ENCODE measurements at places on chromosomes 3 and 15.

- DNase-seq = no peak
Measured at GRCh38 chr3:156749244-156749643, 74.9 kb downstream of the TIPARP start.

DNA sequence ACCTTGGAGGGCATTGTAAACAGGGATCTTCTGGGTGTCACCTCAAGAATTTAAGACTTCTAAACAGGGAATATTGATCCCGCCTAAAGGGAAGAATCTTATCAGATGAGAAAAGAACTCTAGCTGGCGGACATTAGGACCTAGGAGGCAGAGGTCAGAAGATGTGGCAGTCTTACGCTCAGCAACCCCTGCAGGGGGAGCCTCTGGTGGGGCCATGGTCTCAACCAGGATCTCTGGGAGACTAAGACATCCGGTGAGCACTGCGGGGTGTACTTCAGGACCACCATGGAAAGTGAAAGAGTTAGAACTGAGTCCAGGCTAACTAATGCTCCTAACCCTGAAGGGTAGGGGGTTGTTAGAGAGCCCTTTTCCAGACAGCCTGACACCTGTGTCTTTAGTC lies 295.2 kb downstream of the VGLL3 start:
- DNase-seq = no peak

- DNase-seq = no peak
Measured at GRCh38 chr3:163562625-163563024, 1515.7 kb downstream of the SI start.

DNA sequence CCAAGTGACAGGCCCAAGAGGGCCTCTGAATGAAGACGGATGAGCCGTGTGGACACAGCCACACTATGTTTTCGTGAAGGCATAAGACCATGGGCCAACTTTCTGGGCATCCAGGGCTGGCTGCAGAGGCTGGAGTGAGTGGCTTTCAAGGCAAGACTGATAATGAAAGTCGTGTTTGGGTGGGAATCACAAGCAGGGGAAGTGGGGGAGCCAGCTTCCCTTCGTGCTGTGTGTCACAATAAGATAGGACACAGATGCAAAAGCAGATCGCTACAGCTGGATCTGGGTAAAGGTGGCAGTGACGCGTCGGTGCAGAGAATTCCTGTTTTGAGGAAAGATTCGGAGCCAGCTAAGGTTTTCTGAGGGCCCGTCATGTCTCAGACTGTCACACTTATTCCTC lies 309.8 kb upstream of the CTDSPL start:
- no peak for DNase-seq

DNA sequence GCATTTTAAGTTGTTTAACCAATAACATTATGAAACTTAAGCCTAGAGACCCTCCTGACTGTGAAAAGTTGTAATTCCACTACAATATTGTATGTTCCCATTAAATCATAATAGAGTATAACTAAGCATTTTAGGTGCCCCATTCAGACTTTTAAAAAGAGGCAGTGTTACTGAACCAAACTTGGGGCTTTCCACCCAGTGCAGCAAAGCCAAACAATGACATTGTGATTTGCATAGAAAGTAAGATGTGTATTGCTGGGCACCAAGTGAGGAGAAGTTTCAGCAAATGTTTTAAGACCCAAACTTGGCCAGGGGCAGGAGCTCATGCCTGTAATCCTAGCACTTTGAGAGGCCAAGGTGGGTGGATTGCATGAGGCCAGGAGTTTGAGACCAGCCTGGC lies 706.2 kb downstream of the GRM7 start:
- DNase-seq = no peak

- no peak for DNase-seq
Measured at GRCh38 chr3:108136561-108137459, 46.0 kb upstream of the CD47 start.

DNA sequence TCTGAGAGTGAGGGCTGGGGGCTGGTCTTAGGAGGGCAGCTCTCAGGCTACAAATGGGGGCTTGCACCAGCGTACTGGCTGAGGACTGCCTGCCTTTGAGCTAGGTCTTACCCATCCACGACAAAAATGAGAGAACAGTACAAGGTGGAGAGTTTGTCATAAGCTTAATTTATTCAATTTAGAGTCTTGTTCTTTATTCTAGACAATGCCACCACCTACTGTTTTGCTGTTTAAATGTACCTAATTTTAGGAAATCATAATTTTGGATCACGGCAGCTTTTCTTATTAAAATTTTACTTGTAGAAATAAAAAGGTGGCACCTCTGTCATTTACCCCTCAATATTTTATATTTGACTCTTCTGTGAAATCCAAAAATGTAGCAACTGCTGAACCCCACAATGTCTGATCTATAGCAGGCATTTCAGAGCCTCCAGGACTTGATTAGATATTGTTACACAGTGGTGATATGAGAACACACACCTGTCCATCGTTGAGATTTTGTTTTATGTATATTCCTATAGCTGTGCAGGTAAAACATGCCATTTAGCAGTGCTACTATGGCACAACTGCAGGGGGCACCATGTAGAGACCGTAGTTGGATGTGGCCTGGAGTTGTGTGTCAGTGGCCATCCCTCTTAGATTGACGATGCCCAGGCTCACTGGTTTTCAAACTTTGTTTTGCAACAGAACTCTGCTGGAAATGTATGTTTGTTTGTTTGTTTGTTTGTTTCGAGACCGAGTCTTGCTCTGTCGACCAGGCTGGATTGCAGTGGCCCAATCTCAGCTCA lies 88.6 kb downstream of the SLCO3A1 start:
- DNase-seq = no peak

DNA sequence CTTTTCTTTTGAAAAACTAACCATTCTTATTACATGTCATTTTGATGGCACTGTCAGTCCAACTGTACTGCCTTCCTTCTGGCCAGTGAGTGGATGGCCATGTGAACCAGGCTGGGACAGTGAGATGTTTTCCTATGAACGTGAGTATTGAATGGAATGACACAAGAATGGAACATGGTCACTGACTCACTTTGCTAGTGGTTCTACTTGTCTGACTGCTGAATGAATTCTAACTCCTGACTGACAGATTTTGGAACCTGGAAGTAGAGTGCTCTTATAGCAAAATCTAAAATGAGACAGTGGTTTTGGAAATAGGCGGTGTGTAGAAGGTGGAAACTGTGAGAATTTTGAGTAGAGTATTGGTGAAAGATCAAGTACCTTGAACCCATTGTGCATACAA lies 606.9 kb upstream of the KCNMB2 start:
- DNase-seq = no peak

DNA sequence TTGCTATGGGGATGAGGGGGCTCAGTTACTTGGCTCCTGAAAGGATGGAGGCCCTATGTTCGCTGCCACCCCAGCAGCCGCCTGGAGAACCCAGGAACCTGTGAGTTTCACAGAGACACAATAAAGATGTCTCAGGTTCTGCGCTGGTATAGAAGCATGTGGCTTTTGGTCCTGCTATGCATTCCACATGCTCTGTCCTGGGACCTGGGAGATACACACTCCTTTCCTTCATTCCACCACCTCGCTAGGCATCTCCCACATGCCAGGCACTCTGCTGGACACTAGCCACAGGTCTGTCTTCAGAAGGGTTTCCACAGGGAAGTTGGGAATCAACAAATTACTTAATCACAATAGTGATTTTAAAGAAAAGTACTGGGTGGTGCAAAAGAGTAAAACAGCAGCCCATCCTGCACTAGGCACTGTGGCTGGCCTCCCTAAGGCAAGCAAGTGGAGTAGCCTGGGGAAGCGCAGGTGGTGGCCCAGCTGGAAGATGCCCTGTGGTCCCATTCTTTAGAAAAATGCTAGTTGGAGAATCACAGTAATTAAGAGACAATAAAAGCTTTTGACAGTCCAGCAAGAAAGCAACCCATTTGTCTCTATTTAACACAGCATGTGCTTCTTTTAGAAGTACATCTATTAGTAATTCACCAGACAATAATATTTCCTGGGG lies 408.9 kb upstream of the WNT5A start:
- no peak for DNase-seq

DNA sequence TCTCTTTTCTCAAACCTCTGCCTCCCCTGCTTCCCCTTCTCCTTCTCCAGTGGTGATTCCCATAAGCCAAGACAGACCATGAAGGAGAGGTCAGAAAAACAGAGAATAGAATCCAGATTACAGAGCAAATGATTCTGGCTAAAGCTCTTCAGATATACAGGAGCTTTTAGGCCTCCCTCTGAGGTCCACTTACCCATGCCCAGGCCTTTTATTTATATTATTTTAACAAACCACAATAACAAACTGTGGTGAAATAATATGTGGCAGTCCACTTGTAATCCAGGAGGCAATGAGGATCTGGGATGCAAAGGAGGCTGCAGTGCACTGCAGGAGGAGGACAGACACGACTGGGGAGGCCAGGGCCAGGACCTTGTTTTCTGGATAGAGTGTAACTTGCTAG lies 104.1 kb downstream of the STAC start:
- DNase-seq = no peak

- DNase-seq = no peak
Measured at GRCh38 chr15:62873203-62873602, 169.3 kb upstream of the TPM1 start.

GRCh38 chr3:184261270-184261853 lies at the start of gene CAMK2N2:
Gene CAMK2N2 (minus strand): TSS chr3:184261553. CDS start chr3:184261285, 268 bp downstream.
- peak; percentile 30 for DNase-seq

DNA sequence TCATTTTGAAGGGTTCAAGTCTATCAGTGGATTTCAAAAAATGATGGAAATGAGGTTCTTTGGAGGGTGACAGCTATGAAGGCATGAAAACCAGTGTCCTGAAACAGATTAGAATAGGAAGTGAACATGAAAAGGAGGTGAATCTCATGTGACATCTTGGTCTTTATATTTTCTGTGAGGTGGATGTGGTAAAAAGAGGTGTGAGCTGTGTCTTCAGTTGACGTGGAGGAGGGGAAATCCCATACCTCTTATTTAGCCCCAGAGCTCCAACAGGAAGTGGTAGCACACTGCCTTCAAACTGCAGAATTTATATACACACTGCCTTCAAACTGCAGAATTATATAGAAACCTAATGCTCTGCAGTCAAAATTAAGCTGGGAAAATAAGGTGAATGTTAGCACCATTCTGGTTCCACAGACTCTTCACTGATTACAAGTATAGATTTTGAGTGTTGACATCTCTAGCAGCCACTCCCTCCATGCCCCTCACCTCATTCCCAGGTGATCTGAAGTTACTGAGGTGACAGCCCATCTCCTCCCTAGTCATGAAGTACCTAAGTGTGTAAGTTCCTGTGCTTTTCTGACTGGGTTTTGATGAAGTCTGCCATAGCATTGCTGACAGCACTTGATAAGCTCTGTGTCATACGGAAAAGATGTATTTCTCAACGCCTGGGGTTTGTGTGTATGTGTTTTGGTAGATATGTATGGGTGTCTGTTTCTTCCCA lies 2.7 kb downstream of the RAB8B start:
- peak; percentile 87 for DNase-seq

GRCh38 chr3:46289966-46290365 lies 47.7 kb downstream of the CCR3 start:
- DNase-seq = no peak

- no peak for DNase-seq
Measured at GRCh38 chr3:38723569-38724391, 74.3 kb upstream of the SCN5A start.
